ENCODE measurements at places on chromosomes 1 and 21.

- DNase-seq: no peak
These were observed 147.9 kb downstream of the C1orf21 start for GRCh38 chr1:184534690-184535089.

- no peak for DNase-seq
These were observed 114.6 kb downstream of the KAZN start for GRCh38 chr1:14713077-14713476.

DNA sequence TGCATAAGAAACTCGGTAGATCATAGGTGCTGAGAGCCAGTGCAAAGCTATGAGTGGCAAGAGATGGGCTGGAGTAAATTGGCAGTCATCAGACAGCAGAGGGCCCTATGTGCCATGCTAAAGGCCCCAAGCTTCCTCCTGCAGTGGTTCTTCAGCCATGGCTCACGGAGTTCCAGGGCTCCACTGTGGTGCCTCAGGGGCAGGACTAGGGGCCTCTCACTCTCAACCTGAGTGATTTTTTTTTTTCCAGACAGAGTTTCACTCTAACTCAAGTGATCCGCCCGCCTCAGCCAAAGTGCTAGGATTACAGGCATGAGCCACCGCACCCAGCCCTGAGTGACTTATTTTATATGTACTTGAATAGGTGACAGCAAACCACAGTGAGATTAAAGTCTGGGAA is 10.4 kb upstream of the GJA8 start:
- DNase-seq: no peak

GRCh38 chr1:33374336-33375105 is 53.6 kb upstream of the A3GALT2 start:
- no peak for DNase-seq

DNA sequence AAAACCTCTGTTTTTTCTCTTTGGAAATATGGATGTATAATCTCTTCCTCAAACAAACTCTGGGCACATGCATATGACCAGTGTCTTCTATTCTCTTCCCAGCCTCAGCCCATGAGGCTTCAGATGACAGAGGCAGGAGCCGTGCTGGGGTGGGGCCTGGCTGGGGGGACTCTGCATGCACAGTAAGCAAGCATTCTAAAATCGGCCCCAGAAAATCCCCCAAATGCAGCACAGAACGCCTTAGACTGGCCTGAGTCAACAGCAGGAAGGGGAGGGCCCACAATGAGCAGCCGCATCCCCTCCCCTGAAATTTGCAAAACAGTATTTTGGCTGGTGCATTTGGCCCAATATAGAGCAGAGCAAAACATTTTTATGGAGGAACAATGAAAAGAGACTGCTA is 47.8 kb downstream of the ITPKB start:
- DNase-seq: no peak

DNA sequence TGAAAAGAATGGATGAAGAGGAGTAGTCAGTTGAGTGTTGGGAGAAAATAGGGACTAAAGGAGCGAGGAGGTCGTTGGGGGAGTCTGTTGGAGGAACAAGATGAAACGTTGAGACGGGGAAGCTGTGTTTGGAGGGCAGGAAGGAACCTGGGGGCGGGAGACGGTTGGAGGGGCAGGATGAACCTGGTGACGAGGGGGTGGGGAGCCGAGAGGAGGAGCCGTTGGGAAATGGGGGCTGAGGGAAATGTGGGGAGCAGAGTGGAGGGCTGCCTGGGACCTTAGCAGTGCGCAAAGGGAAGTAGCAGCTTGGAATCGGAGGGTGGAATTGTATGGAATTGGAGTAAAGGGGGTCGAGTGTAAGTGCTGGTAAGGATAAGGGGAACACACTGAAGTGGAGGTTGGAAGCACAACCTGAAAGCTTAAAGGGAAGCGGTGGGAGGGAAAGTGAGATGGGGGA is 630 bp downstream of the MTF2 start:
- DNase-seq: no peak

DNA sequence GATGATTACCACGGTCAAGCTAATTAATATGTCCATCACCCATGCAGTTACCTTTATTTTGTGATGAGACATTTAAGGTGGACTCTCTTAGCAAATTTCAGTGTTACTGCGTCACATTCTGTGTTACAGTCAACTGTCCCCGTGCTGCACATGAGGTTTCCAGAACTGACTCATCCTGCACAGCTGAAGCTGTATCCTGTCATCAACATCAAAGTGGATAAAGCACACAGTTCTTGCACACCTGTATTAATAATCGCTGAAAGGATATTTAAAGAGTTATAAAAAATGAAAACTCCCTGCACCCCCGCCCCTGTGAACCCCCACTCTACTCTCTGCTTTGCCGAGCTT is 3.4 kb upstream of the KRTAP10-5 start:
- no peak for DNase-seq

DNA sequence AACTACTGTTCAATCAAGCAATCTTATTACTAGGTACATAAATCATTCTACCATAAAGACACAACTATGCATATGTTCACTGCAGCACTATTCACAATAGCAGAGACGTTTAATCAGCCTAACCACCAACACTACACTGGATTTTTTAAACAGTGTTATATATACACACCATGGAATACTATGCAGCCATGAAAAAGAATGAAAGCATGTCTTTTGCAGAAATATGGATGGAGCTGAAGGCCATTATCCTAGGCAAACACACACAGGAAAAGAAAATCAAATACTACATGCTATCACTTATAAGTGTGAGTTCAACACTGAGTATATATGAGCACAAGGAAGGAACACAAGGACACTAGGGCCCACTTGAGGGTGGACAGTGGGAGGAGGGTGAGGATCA is 159.2 kb downstream of the DPYD start:
- DNase-seq: no peak

DNA sequence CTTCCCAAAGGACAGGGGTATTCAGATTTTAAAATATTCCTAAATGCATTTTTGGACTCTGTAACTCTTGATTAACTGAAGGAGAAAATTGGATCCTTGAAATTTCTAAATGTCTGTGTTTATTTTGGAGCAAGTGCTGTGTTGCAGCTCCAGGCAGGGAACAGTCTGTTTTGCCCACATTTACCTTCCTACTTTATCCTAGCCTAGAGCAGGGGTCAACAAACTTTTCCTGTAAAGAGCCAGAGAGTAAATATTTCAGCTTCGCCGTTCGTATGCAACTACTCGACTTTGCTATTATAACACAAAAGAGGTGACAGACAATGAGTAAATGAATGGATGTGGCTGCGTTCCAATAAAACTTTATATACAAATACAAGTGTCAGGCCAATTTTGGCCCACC is 402.2 kb downstream of the GPATCH2 start:
- no peak for DNase-seq

GRCh38 chr1:180674603-180675530 is 43.0 kb downstream of the XPR1 start:
- no peak for DNase-seq

DNA sequence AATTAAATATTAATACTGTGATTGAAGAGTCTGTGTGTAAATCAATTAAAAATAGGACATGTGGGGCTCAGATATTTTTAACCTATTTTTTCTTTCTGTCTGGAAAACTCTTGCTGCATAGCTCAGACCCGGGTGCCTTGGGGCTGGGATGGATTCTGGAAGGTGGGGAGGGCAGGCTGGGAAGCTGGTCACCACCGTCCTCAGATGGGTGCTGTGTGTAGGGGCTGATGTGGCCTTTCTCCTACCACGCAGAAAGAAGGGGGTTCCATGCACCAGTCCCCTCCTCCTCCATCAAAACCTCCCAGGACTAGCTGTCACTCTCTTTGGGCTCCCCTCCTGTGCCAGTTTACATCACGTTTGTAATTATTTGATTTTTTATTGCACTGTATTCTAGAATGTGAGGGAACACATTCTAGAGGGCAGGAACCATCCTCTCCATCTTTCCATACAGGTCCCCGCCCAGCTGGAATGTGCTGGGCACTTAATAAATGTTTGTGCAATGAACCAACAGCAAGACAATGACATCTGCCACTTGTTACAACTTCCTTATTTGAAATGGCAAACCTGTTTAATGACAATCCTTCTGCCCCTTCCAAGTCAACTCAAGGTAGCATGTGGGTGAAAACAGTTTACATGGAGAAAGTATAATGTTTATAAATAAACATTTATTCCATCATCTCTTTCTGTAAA is 104.3 kb downstream of the EDEM3 start:
- DNase-seq: no peak
